ENCODE measurements at places on chromosomes 13 and 19.

GRCh38 chr13:39985071-39985470, 329.6 kb downstream of the COG6 start:
- DNase-seq: no peak

DNA sequence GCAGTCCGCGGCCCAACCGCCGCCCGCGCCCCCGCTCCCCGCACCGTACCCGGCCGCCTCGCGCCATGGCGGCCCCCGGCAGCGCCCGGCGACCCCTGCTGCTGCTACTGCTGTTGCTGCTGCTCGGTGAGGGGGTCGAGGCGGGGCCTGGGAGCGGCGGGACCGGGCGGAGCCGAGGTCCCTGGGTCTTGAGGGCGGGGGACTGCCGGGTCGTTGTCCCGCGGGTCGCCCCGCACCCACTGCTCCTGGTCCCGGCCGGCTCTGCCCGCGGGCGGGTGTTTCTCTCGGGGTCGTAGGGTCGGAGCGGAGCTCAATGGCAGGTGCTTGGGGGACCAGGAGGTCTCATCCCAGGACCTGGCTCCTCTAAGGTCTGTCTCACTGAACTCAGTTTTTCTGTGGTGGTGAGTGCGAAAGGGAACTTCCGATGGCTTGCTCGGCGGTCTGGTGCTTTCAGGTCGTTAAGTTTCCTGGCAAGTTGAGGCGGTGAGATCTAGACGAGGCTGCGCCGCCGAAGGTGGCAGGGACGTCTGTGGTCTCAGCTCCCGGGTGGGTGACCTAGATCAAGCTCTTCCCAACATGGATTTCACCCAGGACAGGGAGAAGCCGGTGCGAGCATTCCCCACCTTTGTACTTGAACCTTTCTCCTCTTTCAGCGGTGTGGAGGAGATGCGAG, 467 bp downstream of the LAMP1 start:
- DNase-seq: no peak

GRCh38 chr19:48926909-48927308, 6.6 kb upstream of the DHDH start:
- no peak for DNase-seq

DNA sequence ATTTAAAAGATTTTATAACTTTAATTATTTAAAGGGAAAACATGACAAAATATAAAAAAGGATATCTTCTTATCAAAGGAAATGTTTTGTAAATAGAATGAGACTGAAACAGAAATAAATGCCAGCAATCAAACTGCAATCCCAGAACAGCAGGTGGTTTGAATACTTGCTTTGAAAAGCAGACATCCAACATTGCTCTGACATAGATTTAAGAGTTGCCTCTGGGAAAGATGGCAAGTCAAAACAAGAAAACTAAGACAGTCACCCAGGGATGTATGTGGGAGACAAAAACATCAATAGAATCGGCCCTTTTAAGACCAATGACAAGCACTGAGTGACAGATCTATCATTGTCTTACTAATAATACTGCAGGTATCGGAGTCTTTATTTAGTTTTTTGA, 789.7 kb upstream of the GPC6 start:
- DNase-seq: no peak

DNA sequence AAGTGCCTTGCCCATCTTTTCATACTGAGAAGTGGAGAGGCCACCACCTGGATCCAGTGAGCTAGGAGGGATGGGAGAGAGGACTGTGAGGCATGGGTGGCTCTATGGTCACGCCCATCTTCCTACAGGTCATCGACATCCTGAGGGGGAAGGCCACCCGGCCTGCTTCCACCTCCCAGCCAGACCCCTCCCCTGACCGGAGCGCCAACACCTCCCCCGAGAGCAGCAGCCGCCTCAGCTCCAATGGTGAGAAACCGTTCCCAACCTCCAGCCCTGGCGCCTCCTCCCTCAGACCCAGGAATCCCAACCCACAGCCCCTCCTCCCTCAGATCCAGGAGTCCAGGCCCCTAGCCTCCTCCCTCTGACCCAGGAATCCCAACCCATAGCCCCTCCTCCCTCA, 10.1 kb downstream of the BCL3 start:
- no peak for DNase-seq

DNA sequence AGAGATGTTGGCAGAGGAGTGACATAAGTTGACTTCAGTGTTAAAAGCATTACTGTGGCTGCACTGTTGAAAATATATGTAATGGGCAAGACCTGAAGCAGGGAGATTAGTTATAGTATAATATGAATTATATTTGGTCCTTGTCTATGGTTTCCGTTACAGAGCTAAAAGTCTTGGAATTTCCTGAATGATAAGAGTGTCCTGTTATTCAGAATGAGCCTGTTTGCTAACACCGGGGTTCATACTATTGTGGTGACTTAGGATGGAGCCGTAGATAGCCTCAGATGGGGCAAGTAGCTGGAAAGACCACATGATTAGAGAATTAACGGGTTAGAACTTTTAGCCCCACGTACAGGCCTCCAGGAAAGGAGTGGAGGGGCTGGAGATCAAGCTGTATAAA, 5.7 kb downstream of the USPL1 start:
- no peak for DNase-seq

GRCh38 chr19:44875666-44876451, 15.2 kb upstream of the TOMM40 start:
- DNase-seq: no peak

DNA sequence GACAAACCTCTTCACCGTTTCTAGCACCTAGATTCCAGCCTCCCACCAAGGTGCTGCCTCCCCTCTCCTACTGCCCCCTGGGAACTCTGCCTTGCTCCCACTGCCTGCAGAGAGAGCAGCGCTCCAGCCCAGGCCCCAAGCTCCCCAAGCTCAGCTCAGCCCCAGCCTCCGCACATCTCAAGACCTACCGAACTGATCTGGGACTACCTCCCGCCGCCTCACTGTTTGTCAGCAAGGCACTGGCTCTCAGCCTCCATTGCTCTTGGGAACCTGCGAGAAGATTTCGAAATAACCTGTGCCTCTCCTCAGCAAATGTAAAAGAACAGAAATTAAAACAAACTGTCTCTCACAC, 92.4 kb upstream of the GPR183 start:
- no peak for DNase-seq

GRCh38 chr19:46718157-46718933, 1.4 kb upstream of the PRKD2 start:
- DNase-seq: no peak

GRCh38 chr13:109154966-109155761, 525.8 kb downstream of the MYO16 start:
- no peak for DNase-seq

GRCh38 chr13:44660050-44660449, 83.9 kb upstream of the TSC22D1 start:
- DNase-seq: no peak

DNA sequence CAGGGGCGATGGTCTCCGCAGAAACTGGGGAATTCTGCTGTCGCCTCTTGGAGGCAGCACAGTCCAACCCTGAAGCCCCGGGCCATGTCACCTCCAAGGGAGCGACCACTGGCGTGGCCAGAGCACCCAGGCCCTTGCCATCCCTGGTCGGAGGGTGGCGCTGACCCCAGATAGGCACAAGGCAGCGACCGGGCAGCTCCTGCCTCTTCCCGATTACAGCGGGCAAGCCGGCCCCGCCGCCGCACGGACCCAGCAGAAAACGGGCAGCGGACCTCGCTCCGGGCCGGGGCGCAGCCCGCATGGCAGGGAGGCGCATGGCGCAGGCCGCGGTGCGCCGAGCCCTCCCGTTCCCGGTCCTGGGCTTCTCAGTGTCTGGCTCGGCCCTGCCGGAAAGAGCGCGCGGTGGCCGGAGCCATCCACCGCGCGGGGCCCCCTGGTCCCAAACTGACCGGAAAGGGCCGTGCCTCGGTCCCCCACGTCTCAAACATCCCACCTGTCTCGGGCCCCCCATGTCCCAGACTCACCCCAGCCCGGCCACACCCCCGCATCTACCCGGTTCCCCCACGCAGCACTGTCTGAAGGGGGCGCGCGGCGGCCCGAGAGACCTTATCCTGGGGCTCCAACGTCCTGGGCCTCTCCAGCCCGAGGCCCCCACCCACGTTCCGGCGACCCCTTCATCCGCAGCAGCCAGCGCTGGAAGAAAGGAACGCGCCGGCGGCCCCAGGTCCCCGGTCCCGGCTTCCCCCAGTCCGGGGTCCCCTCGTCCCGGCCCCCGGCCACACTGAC, 727 bp downstream of the CERS1 start:
- no peak for DNase-seq

DNA sequence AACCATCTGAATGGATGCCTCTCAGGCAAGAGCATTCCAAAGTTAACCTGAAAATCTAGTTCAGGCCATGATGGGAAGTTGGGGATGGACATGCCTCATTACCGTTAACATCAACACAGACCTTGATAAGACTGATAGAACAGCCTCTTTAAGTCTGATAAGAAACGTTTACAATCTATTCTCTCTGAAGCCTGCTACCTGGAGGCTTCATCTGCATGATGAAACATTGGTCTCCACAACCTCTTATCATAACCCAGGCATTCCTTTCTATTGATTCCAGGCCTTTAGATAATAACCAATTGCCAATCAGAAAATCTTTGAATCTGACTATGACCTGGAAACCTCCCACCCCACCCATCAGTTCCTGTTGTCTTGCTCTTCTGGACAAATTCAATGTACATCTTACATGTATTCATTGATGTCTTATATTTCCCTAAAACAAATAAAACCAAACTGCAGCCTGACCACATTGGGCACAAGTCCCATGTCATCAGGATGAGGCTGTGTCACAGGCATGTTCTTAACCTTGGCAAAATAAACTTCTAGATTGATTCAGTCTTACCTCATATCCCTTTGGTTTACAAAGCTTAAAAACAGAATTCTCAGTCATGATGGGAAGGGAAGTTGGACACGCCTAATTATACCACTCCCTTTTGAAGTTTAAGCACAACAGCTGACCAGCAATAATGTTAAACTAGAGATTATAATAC, 843.8 kb upstream of the SPRY2 start:
- no peak for DNase-seq

DNA sequence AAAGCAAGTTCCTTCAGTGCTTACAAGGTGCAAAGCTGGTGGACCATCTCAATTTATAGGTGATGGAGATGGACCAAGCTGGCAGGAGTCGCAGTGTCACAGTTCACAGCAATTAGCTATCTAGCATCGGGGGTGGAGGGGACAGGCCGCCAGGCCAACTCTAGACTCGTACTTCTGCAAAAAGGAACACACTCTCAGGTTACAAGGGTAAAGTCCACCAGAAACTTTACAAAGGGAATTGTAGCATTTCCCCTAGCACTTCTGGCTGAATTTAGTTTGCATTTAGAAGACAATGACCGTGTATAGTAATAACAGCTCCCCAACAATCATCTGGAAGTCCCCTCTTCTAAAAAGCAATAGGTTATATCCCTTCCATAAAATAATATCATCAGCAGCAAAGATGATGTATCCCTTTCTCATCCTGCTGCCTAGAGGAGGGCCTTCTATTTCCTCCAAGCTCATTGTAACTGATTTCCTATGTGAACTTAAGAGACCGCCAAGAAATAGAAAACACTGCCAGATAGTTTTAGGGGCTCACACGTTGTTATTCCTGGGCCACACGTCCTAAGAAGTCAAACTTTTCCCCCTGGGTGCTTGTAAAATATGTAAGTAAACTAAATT, 8.5 kb upstream of the DOCK9 start:
- DNase-seq: no peak

- no peak for DNase-seq
Observed at GRCh38 chr13:75486146-75487062, 4.4 kb upstream of the TBC1D4 start.

- no peak for DNase-seq
Observed at GRCh38 chr13:79909644-79910043, 428.7 kb downstream of the NDFIP2 start.

GRCh38 chr19:33239223-33239975, 13.7 kb upstream of the SLC7A10 start:
- no peak for DNase-seq

- no peak for DNase-seq
Observed at GRCh38 chr19:2309734-2310362, 1.9 kb upstream of the LINGO3 start.

Measured in omental fat pad (tissue), 4 donors.